ENCODE measurements at places on chromosomes 11 and 22.

DNA sequence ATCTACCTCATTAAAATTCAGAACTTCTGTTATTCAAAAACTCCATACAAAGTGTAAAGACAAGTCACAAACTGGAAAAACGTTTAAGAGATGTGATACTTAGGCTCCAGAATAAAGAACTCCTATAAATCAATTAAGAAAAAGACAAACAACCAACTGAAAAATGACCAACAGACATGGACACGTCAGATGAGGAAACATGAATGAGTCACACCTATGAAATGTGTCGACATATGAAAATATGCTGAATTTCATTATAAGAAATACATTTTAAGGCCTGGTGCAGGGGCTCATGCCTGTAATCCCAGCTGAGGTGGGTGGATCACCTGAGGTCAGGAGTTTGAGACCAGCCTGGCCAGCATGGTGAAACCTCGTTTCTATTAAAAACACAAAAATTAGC lies 78.7 kb downstream of the ENTHD1 start:
- DNase-seq, result no peak

DNA sequence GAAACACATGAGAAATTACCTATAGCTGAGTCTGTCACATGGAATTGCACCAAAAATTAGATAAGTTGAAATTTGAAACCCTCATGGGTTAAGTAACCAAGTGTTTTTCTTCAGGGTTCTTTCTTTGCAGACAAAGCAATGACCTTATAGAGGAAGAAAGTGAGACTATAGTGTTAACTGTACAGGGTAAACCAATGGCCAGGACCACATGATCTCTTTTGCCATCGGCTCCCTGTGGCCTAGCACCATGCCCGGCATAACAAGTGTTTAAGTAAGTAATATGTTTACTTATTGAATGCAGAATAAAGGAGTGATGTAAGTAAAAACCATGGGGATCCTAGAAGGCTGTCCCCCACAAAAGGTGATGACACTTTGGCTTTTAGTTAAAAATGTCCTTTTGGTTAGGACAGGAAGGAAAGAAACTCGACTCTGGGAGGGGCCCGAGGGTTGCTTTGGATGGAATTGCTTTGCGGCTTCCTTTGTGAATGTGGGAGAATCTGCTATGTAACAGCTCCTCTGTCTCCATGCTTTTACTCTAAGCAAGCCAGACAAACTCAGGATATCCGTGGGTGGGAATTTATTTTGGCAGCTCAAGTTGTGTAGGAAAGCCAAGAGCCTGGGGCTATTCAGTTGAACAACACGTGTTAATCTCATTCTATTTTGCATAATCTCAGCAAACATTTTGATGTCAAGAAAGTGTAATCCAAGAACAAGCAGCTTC lies 454.7 kb downstream of the INSC start:
- peak; percentile 62 for DNase-seq

- no peak for DNase-seq
Measured at GRCh38 chr11:96019810-96020747, 96.2 kb upstream of the MTMR2 start.

DNA sequence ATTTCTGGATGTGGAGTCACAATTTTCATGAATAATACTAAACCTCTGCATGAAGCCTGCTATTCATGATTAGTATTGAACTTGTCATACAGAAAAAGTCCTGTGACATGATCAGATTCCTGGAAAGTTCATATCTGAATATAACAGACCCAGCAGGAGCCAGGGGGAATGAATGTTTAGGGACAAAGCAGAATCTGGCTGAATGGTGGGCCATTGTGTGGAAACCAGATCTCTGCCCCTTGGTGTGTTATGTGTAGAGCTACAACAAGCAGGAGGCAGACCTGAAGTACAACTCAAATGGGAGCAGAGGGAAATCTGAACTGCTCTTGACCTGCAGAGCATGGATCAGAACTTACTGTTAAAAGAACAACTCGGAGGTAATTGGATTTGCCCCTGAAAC lies 30.3 kb downstream of the KREMEN1 start:
- DNase-seq, result no peak

DNA sequence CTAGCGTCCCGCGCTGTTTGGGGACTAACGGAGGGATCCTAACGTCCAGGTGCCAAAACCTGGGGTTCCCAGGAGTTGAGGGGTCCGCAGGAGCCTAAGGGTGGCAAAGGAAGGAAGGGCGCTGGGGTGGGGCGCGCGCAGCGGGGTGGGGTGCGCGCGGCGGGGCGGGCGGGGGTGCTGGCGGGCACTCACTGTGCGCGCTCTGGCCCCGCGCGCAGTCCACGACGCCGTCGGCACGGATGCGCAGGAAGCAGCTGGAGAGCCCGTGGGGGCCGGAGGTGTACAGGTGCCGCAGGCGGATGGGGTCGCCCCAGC lies 412 bp downstream of the FGF19 start:
- DNase-seq, result no peak

DNA sequence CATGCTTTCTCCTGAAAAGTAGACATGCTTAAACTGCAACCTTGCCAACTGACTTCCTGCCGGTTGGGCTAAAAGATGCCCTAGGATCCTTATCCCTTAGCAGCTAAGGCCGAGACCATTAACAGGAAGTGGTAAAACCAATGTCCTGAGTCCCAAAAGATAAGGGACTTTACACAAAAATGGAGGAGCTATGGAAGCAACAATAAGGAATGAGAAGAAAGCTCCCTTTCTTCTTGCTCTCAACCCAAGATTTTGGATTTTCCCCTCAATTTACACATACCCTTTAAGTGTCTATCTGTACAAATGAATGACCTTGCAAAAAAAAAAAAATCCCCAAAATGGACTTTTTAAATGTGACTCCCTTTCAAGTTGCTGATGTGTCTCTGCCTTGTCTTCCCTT lies 11.1 kb downstream of the MRPL17 start:
- no peak for DNase-seq

DNA sequence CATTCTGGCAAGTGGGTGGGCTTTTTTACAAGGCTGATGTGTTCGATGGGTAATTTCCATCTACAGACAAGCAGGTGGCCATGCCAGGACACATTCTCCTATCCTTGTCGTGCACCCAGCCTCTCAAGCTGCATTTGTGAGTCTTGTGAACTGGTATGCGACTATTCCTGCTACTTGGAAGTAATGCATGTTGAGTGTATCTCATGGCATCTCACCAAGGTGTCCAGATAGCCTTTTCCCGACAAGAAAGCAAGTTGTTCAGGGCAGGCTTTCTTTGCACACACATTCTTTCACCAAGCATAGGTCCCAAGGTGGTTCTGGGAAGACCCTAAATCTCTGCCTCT lies 18.8 kb upstream of the SYT13 start:
- DNase-seq, result no peak

- DNase-seq, result no peak
Measured at GRCh38 chr11:83502041-83502440, 215.9 kb upstream of the CCDC90B start.

DNA sequence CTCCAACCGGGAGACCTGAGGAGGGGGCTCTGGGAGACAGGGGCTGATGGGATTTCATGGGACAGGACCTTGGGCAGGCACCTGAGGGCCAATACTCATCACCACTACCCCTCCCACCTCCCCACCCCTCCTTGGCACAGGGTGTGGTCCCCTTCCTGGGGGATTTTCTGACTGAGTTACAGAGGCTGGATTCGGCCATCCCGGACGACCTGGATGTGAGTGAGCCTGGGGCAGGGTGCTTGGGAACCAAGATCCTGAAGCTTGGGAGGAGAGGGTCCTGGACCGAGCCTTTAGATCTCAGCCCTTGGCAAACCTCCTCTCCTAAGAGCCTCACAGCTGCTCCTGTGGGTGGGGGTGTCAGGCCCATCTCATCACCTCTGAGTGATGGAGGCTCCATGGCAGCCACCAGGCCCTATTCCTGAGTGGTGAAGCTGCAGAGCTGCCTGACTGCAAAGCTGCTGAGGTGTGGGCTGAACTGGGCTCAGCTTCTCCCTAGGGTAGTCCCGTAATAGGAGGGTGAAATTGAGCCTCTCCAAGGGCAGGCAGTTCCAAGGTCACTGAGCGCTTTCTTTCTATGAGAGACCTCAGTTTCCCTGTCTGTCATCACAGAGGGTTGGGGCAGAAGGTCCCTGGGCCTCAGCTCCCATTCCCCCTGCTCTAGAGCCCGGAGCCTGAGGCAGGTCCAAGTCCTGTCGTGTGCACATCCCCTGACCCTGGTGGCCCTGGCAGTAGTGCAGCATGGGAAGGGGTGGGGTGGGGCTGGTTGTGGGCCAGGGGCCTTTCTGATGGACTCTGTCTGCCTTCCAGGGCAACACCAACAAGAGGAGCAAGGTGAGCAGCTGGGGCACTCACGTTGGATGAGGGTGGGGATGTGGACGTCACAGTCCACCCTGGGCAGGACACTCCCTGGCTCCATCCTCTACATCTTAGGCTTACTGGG lies 6.5 kb downstream of the RGL4 start:
- no peak for DNase-seq

- no peak for DNase-seq
Measured at GRCh38 chr11:114083391-114084252, 24.1 kb downstream of the ZBTB16 start.

DNA sequence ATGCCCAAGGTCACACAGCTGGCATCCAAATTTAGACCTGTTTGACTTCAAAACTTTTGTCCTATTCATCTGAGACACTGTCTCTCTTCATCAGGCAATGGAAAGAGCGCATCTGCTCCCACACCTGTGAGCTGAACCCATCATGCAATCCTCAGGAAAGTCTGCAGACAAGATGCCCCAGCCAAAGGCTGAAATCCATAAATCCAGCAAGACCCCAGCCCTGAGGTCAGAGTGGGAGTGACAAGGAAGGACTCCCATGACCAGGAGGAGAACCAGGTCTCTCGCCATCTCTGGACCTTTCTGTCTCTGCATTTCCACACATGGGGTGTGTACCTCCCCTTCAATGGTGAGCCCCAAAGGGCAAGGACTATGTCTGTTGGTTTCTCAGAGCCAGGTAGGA lies 83.6 kb upstream of the HMGXB4 start:
- DNase-seq, result no peak

DNA sequence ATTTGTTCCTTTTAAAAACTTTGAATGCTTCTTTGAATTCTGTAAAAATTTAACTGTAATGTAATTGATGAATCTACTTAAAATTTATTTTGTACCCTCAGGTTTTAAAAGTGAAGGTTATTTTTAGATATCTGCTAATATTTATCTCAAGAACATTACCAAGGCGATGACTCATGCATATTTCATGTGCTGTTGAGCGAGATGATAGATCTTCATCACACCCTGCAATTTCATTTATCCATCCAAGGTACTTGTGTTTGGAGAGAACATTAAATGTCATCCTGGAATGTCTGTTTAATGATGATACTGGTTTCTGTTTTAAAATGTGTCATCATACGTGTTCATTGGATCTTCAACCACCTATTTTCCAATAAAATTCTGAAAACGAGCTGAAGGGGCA lies 6.7 kb upstream of the OOSP4A start:
- no peak for DNase-seq

DNA sequence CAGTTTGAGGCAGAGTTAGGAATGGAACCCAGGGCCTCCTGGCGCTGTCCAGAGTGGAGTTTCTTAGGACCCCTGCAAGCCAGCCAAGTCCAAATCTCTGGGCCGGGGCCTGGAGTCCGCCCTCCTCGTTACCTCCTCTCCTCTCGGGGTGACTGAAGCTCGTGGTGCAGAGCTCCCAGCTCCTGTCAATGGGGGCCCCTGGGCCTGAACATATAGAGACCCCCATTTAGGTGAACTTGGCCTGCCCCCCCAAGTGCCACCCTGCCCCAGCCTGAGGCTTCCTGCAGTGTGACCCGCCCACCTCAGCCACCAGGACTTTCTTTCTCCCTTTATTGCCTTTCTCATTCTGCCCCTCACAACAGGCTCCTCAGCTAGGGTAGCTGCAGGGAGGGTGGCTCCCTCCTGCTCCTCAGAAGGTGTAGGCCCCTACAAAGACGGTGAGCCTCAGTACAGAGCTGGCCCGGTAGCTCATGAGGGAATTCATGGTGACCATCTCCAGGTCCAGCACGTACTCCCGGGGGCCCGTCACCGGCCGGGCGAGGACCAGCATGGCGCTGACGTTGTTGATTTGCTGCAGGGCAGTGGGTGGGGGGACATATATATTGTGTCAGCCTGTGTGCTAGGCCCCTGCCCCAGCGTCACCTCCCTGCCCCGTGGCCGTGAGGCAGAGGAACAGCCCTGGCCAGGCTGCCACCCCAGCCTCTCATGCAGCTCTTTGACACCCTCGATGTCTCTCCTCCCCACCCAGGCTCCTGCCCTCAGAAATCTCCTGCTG lies 5.9 kb downstream of the EFEMP2 start:
- no peak for DNase-seq

GRCh38 chr11:46066335-46066734 lies 54.9 kb downstream of the PHF21A start:
- no peak for DNase-seq

GRCh38 chr11:2807801-2808241 lies 77.8 kb downstream of the CDKN1C start:
- no peak for DNase-seq

GRCh38 chr11:2297623-2298030 lies 4.1 kb downstream of the C11orf21 start:
- DNase-seq, result no peak

- no peak for DNase-seq
Measured at GRCh38 chr11:76542436-76542835, 97.6 kb downstream of the EMSY start.

- no peak for DNase-seq
Measured at GRCh38 chr22:23075050-23075449, 4.7 kb downstream of the GNAZ start.

GRCh38 chr11:765025-765801 lies 12.1 kb downstream of the GATD1 start:
- no peak for DNase-seq

GRCh38 chr11:45948356-45948755 lies 25.9 kb downstream of the LARGE2 start:
- no peak for DNase-seq

DNA sequence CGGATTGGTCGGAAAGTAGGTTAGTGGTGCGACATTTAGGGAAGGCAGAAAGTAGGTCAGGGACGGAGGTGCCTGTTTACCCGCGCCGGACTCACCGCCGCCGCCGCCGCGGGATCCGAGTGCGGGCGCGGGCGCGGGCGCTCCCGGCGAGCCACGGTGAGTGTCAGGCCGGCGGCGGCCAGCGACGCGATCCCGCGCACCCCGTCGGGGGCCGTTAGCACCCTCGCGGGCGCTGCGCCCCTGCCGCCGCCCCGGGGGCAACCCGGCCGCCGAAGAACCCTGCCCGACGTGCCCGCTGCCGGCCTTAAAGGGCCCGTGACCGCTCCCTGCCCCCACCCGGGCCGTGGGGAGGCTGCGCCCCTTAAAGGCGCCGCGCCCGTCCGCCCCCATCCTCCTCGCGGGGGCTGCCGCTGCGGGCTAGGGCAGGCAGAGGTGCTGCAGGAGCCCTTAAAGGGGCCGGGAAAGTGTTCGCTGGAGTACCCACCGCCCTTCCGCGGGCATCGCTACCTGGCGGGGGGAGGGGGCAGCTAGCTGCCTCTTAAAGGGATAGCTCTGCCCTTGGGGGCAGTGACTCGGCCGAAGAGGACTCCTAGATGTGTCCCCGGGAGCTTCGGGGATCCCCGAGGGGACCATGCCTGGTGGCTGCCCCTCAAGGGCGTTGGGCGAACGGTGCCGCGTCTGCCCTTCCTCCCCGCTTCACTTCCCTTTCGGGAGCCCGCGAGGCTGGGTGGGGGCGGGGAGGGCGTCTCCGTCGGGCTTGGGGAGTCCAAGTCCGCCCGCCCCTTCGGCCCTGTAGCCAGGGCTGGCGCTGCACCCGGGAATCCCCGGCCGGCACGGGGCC lies at the start of gene BMAL1:
Gene BMAL1 (plus strand): TSS at position 23 of the 841 bp plus-strand sequence. CDS start 76,519 bp downstream, outside the sequence.
- DNase-seq, result no peak
